GDM1 (cell line): ENCODE measurements at places on chromosomes 1 and 21.

DNA sequence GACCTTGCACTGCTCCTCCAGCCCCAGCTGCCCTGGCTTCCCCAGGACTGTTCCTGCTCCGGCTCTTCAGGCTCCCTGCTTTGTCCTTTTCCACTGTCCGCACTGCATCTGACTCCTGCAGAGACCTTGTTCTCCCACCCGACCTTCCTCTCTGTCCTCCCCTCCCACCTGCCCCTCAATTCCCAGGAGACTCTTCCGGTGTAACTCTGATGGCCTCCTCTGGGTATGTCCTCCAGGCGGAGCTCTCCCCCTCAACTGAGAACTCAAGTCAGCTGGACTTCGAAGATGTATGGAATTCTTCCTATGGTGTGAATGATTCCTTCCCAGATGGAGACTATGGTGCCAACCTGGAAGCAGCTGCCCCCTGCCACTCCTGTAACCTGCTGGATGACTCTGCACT, 550 bp downstream of the ACKR1 start:
- DNase-seq = no peak

DNA sequence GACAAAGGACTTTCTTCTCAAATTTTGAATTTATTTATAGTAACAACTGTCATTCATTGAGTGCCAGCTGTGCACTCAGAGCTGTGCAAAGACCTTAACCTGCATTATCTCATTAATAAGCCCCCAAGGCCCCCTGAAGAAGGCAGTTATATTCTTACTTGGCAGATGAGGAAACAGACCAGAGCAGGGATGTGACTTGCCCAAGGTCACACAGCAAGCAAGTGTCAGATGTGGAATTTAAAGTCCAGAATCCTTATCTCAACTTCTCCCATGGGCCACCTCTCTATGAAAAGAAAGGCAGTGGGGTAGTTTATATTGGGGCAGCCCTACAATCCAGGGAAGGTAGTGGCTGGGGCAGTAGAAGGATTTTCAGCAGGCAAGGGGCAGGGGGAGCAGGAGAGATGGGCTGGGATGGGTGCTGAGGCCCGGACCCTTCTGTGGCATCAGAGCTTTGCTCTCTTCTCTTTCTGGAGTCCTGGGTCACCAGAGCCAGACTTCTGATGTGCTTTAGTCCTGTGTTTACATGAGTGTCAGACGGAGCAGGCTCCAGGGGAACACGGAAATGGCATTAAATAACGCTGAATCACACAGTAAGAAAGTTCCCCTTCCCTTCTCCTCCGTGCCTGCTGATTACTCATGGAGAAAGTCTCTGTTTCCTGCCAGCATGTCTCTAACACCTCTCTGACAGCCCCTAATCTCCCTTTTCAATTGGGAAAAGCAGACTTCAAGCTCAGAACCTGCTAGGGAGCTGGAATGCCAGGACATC, 39.5 kb downstream of the EPHB2 start:
- peak; percentile 63 for DNase-seq

DNA sequence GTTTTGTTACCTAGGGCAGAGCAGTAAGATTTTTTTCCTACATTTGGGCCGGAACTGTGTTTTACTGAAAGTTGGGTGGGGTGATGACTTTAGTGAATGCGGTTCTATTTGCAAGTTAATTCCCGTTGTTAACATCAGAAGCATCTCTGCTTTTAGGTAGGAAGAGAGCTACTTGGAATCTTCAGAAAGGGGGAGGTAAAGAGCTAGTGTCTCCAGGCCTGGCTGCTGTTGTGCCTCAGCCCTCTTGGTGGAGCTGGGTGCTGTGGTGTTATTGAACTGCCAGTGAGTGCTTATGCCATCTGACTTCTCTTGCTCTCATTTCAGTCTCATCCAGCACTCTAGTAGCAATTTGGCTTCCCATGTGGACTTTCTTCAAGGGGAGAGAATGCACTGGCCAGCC, 3.4 kb downstream of the KDM4A start:
- no peak for DNase-seq

GRCh38 chr1:182927693-182928433, 25.1 kb downstream of the SHCBP1L start:
- DNase-seq = no peak

DNA sequence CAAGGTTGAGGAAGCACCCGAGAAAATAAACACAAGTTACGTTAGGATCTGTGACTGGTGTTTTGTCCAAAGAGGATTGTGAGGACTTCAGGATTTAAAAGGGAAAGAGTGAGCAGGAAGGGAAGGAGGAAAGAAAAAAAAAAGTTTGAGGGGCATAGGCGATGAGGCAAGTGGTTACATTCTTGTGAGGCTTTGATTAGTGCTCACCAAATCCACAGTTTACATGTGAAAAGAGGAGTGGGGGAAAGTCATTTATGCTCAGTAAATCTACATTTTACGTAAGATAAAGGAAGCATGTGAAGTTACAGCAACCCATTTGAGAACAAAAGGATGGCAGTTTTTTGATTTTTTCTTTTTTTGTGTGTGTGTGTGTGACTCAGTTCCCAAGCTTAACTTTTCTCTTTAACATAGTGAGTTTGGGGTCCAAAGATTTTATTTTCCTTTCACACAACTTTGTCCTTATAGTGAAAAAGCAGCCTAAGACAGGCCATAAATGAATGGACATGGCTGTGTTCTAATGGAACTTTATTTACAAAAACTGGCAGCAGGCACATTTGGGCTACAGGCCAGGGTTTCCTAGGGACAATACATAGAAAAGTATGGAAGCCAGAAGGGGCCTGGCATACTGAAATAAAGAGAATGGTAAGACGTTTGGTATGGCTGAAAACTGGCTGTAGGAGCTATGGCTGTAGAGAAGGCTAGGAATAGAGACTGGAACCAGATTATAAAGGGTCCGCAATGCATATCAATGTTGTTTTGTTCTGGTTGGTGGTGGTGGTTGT, 121.7 kb downstream of the FGGY start:
- no peak for DNase-seq

DNA sequence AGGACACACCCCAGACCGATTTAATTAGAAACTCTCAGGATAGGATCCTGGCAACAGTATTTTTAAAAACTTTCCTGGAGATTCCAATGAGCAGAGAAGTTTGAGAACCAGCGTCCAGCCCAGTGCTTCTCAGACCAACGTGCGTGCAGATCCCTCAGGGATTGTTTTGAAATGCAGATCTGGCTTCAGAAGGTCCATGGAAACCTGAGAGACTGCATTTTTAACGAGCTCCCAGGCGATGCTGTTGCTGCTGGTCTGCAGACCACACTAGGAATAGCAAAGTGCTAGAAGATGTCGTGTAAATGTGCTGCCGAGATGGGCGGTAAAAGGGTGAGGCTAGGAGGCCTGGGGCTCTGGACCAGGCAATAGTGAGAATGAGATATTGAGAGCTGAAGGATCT, 18.4 kb upstream of the CASQ1 start:
- DNase-seq = no peak

GRCh38 chr1:84947536-84948410, 49.1 kb downstream of the MCOLN2 start:
- DNase-seq = no peak

DNA sequence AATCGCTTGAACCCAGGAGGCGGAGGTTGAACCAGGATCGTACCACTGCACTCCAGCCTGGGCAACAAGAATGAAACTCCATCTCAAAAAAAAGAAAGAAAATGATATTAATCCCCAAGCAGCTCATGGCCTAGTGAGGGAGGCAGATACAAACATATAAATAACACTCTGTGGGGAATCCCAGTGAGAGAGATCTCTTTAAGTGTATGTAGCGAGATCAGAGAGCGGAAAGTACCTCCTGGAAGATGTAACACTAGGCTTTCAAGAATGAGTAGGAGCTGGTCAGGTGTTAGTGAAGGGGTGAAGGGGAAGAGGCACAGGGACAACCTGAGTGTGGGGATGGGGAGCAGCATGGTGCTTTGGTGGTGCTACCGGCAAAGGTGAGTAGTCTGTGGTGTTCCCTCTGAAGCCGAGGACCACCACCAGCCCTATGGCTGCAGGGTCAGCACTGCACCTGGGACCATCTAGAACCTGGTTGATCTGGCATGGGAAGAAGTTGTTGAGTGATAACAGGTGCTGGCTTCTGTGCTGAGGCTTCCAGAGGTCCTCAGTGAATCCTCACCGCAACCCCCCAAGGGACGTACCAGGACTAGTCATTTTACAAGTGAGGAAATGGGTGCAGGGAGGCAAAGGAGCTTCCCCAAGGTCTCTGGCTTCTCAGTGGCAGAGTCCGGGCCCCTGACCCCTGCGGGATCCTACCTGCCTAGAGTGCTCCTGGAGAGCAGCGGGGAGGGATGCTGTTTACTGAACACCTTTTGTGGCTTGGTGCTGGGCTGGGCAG, 367.6 kb upstream of the VAMP3 start:
- DNase-seq = no peak

GRCh38 chr1:2233468-2233867, 5.3 kb downstream of the SKI start:
- no peak for DNase-seq

- no peak for DNase-seq
These were observed 1.3 kb upstream of the UBE2J2 start for GRCh38 chr1:1274931-1275431.

DNA sequence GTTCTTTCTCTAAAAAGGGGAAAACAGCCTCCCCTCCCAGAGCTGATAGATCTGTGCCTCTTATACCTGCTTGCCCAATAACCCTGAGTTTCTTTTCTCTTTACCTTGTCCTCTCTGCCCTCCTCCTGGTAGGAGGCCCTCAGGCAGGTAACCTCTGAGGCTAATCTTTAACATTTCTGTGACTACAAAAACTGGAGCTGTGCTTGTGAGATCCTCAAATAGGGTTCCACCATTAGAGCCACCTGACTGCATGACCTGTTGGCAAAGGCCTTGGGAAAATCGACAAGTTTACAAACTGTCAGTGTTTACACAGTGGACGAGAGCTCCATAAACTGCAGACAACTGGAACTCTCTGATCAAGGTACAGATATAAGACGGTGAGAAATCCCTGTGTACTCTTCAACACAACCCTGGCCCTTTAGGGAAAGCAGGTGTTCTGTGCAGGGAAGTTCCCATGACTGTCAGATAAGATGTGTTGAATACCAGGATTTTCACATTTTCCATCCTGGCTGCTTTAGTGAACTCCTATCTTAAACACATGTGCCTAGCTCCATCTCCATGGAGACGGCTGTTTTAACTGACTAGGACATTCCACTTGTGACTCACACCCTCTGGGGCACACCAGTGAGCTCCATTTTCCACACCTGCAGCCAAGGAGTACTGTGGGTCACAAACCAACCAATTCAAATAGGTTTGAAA, 38.3 kb downstream of the ECE1 start:
- DNase-seq = no peak

- no peak for DNase-seq
These were observed 47.8 kb upstream of the RGS5 start for GRCh38 chr1:163250382-163250974.
